ENCODE measurements at places on chromosomes 3 and 15. TPM values are rescaled to one million over a fixed set of nuclear protein-coding genes. Genes with fewer than 3 reads are reported as not detected.

The SNAP23 gene
- 124 TPM for total RNA-seq

The NUP210 gene
- total RNA-seq: 11.4 TPM

GRCh38 chr3:66598168-66598567, 97.3 kb upstream of the LRIG1 start:
- H3K27me3 ChIP-seq: no peaks in the 10 kb centered on the region
- no peak overlapping the region for H3K27ac ChIP-seq
- no peaks in the 10 kb centered on the region for H3K4me1 ChIP-seq
- no peaks in the 10 kb centered on the region for H3K36me3 ChIP-seq
- DNase-seq: peak; percentile 6
- H3K4me3 ChIP-seq: no peak overlapping the region

DNA sequence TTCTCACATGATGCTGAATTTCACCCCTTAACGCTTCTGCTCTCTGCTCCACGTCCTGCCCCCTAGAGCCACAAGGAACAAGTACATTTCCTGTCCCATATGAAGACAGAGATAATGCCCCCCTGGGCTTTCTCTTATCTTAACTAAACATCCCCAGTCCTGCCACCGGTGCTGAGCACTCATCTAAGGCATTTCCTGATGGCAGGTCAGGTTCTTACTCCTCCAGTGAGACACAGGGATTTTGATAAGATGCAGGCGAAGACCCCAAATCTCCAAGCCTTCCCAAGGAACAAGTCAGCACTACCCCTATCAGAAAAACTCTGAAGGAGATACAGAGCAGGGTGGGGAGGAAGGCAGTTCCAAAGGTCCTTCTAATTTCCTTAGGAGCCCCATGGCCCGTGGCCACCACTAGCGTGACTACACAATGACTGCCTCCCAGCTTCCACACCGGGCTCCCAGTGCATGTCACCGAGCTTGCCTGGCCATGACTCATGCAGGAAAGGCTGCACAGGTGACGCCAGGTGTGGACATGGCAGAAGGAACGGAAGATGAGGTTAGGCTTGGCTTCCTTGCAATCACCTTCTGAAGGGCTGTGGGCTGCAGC, 152.9 kb downstream of the XXYLT1 start:
- no peaks in the 10 kb centered on the region for H3K27me3 ChIP-seq
- H3K4me3 ChIP-seq: no peak overlapping the region
- H3K36me3 ChIP-seq: no peaks in the 10 kb centered on the region
- peaks cover 2% of the 10 kb centered on the region for H3K4me1 ChIP-seq
- peak; percentile 45 for DNase-seq
- no peak overlapping the region for H3K27ac ChIP-seq

DNA sequence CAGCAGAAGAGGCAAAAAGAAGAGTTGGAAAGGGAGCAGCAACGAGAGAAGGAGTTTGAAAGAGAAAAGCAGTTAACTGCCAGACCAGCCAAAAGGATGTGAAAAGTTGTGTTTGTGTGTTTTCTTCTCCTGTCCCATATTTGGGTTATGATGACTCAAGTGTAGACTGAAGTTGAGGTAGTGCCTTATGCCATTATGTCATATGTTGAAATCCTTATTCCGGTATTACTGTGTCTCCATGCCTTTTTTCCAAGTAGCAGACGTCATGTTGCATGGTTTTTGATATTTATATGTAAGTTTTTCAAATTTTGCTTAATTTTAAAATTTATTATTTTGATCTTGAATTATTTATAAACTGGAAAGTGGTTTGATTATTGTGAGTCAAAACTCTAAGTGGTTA, 19.2 kb downstream of the BLOC1S6 start:
- H3K4me1 ChIP-seq: no peaks in the 10 kb centered on the region

Data from A673 (cell line).